ENCODE measurements at places on chromosomes 1 and 21.
A peak's percentile ranks its signal among the peaks of the same experiment; 100 is the strongest.

- DNase-seq, result no peak
These were observed 14.0 kb upstream of the WASF2 start for GRCh38 chr1:27503844-27504587.

GRCh38 chr1:153659175-153659534 lies 652 bp downstream of the SNAPIN start:
- no peak for DNase-seq

DNA sequence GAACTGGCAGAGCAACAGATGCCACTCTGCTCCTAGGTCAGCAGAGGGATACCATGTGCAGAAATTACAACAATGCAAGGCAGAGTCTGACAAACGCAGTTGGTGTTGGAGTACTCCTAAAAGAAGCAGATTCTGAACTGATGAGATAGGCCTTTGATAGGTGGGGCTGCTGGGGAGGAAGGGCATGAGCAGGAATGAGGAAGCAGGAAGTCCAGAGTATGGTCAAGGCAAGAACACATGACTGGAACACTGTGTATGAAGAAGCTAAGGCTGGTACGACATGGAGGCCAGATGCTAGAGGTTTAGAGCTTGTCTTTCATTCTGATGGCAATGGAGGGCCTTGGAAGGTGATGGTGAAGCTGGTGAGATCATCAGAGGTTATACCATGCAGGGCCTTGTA lies 11.5 kb upstream of the THRAP3 start:
- no peak for DNase-seq

- DNase-seq, result no peak
These were observed 18.8 kb upstream of the GPR137B start for GRCh38 chr1:236123563-236123962.

DNA sequence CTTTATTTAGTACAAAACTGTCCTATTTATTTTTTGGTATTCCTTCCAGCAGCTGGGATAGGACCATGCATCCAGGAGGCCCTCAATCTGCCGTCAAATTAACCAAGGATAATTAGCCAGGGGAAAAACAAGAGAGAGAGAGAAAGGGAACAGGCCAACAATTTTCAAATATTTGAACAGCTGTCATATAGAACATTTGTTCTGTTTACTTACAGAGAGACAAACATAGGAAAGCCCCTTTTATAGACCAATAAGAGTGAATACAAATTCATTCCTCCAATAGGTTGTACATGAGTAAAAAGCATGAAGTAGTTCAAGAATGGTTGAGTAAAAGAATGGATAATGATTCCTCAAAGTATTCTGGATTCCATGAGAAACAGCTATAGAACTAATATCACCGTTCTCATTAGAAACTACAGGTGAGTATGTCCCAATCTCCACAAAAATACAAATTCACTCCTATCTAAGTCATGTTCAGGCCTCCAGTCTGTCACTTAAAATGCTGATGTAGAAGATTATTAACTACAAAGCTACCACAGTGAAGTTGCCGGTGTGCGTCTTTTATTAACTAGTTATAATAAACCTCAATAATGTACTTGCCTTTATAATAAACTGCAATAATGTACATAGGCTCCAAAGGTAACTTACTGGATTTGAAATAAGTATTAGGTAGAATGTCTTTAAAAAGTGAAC lies 64.8 kb upstream of the GNG4 start:
- DNase-seq, result no peak

DNA sequence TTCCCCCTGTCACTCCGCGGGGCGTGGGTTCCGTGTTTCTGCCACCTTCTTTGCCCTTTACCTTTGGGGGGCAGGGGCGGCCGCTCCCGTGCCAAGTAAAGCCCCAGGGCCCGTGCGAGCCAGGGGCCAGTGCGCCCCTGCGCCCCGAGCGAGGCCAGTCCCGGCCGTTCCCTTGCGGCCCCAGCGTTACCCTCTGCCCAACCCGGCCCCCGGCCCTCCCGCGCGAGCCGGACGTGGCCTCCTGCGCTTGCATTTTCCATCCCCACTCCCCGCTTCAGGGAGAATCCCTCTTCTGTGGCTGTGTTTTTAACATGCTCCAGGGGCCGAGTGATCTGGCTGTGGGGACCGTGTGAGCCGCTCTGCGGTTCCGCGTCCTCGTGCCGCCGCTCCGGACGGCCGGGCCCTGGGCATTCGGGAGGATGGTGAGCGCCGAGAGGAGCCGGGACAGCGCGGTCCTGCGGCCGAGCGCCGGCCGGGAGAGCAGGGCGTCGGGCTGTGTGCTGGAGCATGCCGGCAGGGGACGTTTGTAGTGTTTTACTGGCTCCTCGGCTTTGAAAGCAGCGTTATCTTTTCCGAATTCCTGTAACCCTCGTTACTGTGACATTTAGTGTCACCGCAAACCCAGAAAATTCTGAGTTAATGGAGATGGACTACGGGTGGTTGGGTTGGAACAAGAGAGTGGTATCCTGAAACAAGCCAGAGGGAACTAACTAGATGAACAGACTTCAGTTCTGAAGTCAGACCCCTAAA lies 1.0 kb downstream of the GALNT2 start:
- DNase-seq, result peak; percentile 14

- DNase-seq, result no peak
These were observed 133.1 kb upstream of the C1orf174 start for GRCh38 chr1:4033129-4033676.

DNA sequence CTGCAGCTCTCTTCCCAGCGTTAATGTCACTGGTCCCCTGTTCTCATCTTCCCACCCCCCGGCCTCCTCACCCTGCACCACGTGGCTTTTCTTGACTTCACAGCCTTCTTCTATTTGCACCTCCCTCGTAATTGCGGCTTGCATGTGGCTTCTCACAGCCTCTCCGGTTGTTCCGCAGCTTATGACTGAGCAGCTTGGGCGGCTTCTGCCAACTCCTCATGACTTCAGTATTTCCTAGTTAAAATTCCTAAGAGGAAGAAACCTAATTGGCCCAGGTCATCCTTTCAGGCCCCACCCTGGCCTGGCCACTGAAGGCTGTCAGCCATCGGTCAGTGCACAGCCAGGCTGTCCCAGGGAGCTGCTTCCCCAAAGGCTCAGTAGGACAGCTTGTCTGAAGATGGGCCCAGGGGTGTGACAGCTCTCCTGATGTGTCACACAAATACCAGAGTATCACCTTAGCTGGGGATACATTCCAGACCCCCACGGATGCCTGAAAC lies 8.6 kb upstream of the RERE start:
- DNase-seq, result no peak

Measured in GM18507 (cell line).